ENCODE measurements at places on chromosomes 16 and 17.
A peak's percentile ranks its signal among the peaks of the same experiment; 100 is the strongest.

DNA sequence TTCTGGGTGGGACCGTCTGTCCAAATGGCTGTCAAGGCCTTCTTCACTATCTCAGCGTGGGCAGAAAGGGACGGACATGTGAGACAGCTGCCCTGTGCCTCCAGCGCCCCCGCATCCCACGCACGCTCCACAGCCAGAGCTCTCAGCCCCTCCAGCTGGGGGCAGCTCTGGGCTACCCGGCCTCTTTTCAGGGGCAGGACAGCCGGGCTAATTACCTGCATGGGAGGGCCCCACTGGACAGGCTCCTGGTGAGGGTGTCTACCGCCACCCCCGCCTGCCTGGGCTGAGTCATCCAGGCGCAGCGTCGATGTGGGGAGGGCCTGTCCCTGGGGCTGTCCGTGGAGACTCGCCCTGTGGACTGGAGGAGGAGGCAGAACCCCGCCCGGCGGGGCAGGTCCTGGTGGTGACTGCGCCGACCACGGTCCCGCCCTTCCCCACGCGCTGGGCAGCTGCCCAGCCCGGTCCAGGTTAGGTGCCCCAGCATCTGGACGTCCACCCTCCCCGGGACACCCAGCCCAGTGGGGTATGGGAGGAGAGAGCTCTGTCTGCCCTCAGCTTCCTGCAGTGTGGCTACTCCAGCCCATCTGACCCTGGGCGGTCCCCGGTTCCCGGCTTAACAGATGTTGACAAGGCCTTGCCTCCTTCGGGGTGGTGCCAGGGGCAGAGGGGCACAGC is 5.9 kb upstream of the METRNL start:
- peak; percentile 92 for DNase-seq

- DNase-seq = no peak
These were observed 44.1 kb downstream of the CCDC42 start for GRCh38 chr17:8700546-8700945.

- DNase-seq = no peak
These were observed 287.9 kb downstream of the CPPED1 start for GRCh38 chr16:12515746-12516145.

DNA sequence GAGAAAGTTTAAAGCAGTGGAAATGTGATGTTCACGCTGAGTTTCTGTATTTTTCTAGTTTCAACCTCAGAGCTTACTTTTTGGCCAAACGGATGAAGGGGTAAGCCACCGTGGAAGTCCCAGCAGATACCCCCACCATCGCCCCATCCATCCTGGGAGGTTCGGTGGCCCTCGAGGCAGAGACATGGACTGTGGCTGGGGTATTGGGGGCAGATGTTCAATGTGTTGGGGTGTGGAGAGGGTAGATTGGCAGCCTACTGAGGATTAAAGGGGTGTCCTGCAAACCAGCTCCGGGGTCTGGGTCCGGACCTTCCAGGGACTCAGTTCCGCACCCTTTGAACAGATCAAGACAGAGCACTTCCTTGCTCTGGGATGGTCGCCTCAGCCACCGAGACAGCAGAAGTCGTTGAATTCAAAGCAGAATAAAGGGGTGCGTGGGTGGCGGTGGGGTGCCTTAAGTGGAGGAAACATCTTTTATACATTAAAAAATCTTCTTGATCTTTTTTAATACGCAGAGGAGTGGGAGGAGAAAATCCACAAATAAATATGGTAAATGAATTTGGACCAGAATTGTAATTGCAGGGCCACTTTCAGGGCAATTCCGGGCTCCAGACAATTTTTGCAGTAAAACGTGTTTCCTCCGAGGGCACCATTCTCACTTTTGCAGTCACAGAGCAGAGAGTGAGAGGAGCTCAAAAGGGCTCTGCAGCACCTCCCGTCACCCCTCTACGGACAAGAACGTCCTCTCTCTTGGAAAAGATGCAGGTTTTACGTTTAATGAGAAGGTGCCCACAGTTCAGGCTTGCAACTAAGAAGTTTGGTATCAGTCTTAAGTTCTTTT is 8.2 kb upstream of the CBX8 start:
- no peak for DNase-seq

DNA sequence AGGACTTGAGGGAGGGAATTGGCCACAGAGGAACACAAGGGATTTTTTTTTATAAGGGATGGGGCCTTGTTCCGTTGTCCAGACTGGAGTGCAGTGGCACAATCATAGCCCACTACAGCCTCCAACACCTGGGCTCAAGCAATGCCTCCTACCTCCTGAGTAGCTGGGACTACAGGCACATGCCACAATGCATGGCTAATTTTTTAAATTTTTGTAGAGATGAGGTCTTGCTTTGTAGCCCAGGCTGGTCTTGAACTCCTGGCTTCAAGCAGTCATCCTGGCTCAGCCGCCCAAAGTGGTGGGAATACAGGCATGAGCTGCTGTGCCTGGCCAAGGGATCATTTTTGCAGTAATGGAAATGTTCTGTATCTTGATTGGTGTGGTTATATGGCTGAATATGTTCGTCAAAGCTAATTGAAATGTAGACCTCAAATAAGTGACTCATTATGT is 56.9 kb downstream of the VMP1 start:
- no peak for DNase-seq

DNA sequence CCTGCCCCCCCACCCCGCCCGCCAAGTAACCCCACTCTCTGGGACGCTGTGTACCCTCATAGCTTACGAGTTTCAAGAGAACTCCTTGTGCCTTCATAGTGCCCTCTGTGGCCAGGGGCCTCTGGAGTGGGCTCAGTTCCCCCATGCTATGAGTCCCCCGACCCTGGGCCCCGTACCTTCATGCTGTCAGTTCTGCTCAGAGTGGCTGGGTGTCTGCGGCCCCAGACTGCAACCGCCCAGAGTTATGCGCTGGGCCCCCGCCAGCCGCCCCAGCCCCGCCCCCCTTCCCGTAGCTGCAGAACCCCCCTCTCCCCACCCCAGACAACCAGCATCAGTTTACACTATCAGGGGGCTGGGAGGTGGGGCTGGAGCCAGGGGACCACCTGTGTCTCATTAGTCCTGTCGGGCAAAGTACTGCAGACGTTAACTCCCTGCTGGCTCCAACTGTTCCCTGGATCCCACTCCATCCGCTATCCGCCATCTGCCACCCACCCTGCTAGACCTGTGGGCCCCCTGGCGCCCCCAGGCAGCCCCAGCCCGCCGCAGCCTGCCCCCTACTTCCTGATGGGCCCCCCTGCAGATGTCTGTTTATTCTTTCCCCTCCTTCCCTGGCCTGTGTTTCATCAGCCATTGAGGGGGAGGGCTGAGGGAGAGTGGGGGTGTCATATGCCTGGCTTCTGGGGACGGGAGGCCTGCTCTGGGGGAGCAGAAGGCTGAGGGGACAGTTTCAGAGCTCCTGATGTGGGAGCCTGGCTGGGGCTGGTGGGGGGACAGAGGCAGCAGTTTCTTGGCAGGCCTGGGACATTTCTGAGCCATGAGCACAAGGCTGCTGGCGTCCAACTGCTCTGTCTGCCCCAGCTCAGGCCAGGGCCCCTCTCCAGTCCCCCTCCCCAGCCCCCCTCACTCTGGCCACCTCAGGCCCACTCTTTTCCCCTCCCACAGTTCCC is at the start of gene MFAP4:
Gene MFAP4, minus strand, starts transcription at position 217 of the 947 bp plus-strand sequence. Its CDS starts 35 bp downstream, at position 182.
- DNase-seq = peak; percentile 72

DNA sequence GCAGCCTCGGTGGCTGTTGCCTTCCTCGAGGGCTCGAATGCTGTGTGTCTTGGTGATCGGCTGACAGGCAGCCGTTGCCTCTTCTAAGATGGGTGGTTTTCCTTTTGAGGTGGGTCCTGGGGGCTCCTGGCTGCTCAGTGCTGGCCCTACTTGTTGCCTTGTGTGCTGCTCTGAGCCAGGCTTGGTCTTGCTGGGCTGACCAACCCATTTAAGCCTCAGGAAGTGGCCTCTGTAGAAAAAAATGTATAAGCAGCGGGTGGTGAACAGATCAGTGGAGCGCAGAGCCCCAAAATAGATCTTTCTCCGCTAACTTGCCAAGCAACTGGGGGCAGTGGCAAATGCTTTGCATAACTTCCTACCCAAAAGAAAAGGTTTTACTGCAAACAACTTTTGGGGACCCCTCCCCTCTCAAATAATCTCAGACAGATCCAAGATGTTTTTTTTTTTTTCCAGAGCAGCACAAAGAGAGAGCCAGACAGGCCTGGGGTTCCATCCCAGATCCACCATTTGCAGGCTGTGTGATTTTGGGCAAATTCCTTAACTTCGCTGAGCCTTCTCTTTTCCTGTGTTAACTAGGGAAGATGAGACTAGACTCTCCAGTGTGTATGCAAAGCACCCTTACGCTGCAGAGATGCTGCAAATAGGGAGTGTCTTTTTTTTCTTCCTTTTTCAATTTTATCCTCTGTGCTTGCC is 42.5 kb downstream of the PLCG2 start:
- DNase-seq = no peak

- DNase-seq = no peak
These were observed 241.8 kb downstream of the C16orf95 start for GRCh38 chr16:87075319-87075860.

GRCh38 chr17:41496803-41497484 is 7.2 kb upstream of the KRT36 start:
- DNase-seq = peak; percentile 82

Measured in left colon (tissue), 2 donors.